ENCODE measurements at places on chromosomes 13 and 19. TPM values are rescaled to one million over a fixed set of nuclear protein-coding genes. Genes with fewer than 3 reads are reported as not detected.

- peaks cover 8% of the 10 kb centered on the region for H3K36me3 ChIP-seq
- DNase-seq: no peak
- H3K27me3 ChIP-seq: no peaks in the 10 kb centered on the region
Measured at GRCh38 chr13:113554333-113554700, 30.2 kb upstream of the TFDP1 start.

GRCh38 chr19:36997152-36997842 lies 80.9 kb upstream of the ZNF420 start:
- H3K27me3 ChIP-seq: no peaks in the 10 kb centered on the region
- H3K4me1 ChIP-seq: no peaks in the 10 kb centered on the region
- H3K27ac ChIP-seq: no peak overlapping the region
- DNase-seq: no peak
- peaks cover 41% of the 10 kb centered on the region for H3K36me3 ChIP-seq

DNA sequence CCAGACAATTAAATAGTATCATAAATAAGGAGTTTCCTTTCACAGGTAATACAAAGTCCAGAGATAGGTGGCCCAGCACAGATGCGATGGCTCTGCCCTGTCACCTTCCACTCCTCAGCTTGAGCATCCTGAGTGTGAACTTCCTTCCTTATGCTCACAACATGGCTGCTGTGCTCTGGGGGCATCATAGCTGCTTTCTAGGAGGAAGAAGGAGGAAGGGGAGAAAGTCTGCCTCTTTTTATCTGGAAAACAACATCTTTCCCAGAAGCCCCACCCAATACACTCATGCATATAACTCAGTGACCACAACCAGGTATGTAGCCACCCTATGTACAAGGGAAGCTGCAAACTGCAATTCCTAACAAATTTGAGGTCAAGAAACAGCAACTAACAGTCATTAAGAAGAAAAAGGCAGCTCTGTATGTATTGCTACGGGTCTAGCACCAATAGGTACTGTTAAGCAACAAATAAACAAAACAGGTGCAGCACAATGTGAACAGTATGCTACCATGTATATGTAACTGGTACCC lies 201.2 kb upstream of the UBL3 start:
- H3K36me3 ChIP-seq: peaks cover 1% of the 10 kb centered on the region
- peaks cover under 1% of the 10 kb centered on the region for H3K4me1 ChIP-seq
- DNase-seq: no peak
- no peak overlapping the region for H3K4me3 ChIP-seq
- H3K27ac ChIP-seq: no peak overlapping the region

GRCh38 chr19:7729211-7729610 lies 2.7 kb downstream of the CLEC4G start:
- H3K27ac ChIP-seq: no peak overlapping the region
- no peaks in the 10 kb centered on the region for H3K36me3 ChIP-seq
- no peak overlapping the region for H3K4me3 ChIP-seq
- peaks cover 48% of the 10 kb centered on the region for H3K27me3 ChIP-seq

DNA sequence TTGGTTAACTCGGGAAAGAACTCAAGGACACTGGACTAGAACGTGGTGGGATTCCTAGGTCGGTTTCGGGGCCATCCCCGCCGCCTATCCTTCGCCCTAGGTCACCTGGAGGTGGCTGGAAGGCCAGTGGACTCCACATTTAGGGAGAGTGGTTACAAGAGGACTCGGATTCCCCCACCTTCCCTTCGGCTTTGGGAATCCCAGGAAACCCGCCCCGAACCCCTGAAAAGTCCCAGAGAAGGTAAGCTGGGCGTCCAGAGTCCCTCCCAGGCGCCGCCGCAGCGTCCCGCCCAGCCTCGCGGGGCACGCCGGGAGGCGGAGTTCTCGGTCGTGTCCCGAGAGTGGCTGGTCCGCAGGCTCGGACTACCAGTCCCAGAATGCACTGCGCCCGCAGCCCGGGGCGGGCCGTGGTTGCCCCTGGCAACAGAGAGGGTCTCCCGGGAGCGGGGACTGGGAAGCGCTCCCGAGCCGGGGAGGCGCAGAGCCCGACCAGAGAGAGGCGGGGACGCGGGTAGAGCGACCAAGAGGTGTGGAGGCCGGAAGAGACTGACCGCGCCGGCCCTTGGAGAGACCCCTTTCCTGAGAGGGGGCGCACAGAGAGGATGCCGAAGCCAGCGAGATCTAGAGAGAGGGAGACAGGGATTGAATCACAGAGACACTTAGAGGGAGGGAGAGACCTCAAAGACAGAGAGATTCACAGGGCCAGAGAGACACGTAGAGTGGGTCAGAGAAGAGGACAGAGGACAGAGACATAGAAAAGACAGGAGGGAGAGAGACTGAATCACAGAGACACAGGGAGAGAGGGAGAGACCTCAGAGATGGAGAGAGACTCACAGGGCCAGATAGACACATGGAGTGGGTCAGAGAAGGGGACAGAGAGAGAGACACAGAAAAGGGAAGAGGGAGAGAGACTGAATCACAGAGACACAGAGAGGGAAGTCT lies 2.6 kb upstream of the PRKCG start:
- H3K27me3 ChIP-seq: peaks cover 16% of the 10 kb centered on the region
- peak; percentile 98 for DNase-seq
- H3K27ac ChIP-seq: peak overlapping the region; percentile 33
- no peak overlapping the region for H3K4me3 ChIP-seq
- H3K4me1 ChIP-seq: peaks cover 25% of the 10 kb centered on the region

- no peaks in the 10 kb centered on the region for H3K4me1 ChIP-seq
- H3K4me3 ChIP-seq: no peak overlapping the region
- no peak for DNase-seq
- no peaks in the 10 kb centered on the region for H3K27me3 ChIP-seq
Measured at GRCh38 chr13:23060959-23061358, 119.8 kb upstream of the SGCG start.

- no peaks in the 10 kb centered on the region for H3K27me3 ChIP-seq
- no peak overlapping the region for H3K27ac ChIP-seq
- no peak for DNase-seq
- peaks cover 4% of the 10 kb centered on the region for H3K4me1 ChIP-seq
Measured at GRCh38 chr19:8245869-8246835, 37.0 kb downstream of the CERS4 start.

- DNase-seq: no peak
- peaks cover 10% of the 10 kb centered on the region for H3K4me1 ChIP-seq
- H3K36me3 ChIP-seq: no peaks in the 10 kb centered on the region
- no peak overlapping the region for H3K4me3 ChIP-seq
- H3K27me3 ChIP-seq: no peaks in the 10 kb centered on the region
Measured at GRCh38 chr19:40270362-40271089, 14.6 kb downstream of the AKT2 start.

DNA sequence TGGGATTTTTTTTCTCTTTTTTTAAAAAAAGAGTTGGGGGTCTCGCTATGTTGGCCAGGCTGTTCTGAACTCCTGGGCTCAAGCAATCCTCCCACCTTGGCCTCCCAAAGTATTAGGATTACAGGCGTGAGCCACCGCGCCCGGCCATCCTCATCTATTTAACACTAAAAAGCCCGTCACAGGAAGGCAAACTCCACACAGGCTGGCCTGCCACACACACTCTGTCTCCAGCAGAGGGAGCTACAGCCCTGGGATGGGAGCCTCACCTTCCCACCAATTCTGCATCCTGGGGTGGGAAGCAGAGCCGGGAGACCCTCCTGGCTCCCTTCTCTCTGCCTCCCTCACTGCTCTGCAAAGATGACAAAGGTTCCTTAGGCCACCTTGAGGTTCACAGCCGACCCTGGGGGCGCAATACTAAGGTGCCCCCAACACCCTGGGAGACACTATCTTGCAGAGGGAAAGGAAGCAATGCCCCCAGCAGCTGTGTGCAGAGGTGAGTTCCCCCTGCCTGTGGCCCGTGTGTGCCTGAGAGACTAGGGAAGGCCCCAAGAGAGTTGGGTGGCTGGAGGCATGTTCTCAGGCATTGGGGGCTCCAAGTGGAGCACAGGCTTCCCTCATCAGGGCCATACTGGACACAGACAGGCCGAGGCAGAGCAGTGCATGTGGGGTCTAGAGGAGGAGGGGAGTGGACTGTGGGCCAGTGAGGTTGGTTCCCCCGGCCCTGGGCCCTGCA lies 27.4 kb upstream of the TIMM44 start:
- H3K27me3 ChIP-seq: no peaks in the 10 kb centered on the region
- peak; percentile 60 for DNase-seq
- no peaks in the 10 kb centered on the region for H3K4me1 ChIP-seq
- peaks cover 16% of the 10 kb centered on the region for H3K36me3 ChIP-seq
- H3K4me3 ChIP-seq: no peak overlapping the region
- H3K27ac ChIP-seq: no peak overlapping the region

DNA sequence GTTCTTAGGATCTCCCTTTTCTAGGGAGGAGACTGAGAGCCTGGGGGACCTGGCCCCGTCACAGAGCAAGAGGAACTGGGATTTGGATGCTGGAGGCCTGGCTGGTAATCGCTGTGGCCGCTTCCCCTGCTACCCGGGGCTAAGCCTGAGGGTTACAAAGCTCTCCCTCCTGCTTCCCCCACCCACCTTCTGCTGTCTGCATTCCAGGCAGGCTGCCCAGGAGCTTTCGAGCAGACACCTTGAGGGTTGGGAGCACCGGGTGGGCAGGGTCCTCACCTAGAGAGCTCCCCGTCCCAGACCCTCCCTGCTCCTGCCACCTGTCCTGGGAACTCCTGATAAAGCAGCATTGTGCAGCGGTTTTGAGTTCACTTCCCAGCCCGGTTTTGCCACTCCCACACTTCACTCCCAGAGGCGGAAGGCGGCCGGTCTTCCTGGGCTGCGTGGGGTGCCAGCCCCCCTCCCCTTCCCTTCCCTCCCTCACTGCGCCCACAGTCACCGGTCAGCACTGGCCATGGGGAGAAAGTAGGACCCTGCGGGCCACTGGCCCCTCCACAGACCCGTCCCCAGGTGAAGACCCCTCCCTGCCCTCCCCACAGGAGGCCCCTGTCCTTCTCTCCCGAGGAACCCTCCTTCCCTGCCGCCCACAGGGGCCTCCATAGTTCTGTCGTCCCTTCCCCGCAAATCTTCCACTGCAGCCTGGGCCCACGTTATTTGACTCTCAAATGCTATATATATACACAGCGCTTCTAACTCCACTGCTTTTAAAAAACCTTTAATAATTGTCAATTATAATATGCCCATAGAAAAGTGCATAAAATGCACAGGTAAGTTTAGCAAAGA lies 8.1 kb downstream of the PAK4 start:
- H3K27me3 ChIP-seq: no peaks in the 10 kb centered on the region
- H3K4me3 ChIP-seq: no peak overlapping the region
- no peaks in the 10 kb centered on the region for H3K36me3 ChIP-seq
- H3K27ac ChIP-seq: no peak overlapping the region
- peaks cover 31% of the 10 kb centered on the region for H3K4me1 ChIP-seq

GRCh38 chr19:4068047-4068966 lies 1.6 kb upstream of the ZBTB7A start:
- no peaks in the 10 kb centered on the region for H3K27me3 ChIP-seq
- peak overlapping the region; percentile 60 for H3K4me3 ChIP-seq
- no peaks in the 10 kb centered on the region for H3K36me3 ChIP-seq
- H3K27ac ChIP-seq: peak overlapping the region; percentile 74
- peaks cover 12% of the 10 kb centered on the region for H3K4me1 ChIP-seq

DNA sequence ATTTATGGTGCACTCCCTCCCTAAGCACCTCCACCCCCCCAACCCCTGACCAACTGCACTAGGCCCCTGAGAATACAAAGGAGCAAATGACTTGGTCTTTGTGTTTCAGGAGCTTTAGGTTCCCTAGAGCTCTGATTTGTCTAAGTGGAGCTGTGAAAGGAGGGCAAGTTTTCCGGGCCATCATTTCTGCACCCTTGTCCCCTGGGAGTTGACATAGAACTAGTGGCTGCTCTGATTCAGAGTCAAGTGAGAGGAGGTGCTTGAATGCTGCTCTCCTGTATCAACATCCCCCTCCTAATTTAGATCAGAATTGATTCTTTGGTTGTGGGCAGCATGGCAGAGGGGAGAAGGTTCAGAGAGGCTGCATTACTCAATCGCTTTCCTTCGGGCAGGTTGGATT lies 391.6 kb downstream of the KCNRG start:
- H3K4me3 ChIP-seq: no peak overlapping the region
- H3K4me1 ChIP-seq: peaks cover 14% of the 10 kb centered on the region
- H3K36me3 ChIP-seq: no peaks in the 10 kb centered on the region
- DNase-seq: no peak
- H3K27me3 ChIP-seq: no peaks in the 10 kb centered on the region
- H3K27ac ChIP-seq: no peak overlapping the region

GRCh38 chr13:47019977-47020376 lies 123.1 kb upstream of the HTR2A start:
- H3K4me3 ChIP-seq: no peak overlapping the region
- H3K4me1 ChIP-seq: no peaks in the 10 kb centered on the region
- no peak overlapping the region for H3K27ac ChIP-seq
- H3K27me3 ChIP-seq: no peaks in the 10 kb centered on the region
- no peak for DNase-seq

DNA sequence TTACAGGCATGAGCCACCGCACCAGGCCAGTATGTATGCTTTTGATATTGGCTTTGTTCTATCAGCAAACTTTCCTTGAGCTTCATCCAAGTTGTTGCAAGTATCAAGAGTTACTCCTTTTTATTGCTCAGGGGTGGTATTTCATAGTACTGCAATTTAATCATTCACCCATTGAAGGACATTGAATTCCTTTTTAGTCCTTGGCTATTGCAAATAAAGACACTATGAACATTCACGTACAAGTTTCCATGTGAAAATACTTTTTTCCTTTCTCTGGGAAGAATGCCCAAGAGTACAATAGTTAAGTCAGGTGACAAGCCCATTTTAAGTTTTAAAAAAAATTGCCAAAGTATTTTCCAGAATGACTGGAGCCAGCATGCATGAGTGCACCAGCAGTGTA lies 20.4 kb downstream of the CEACAM3 start:
- no peak overlapping the region for H3K27ac ChIP-seq
- no peaks in the 10 kb centered on the region for H3K36me3 ChIP-seq
- H3K4me1 ChIP-seq: no peaks in the 10 kb centered on the region

- H3K4me3 ChIP-seq: no peak overlapping the region
Measured at GRCh38 chr13:72221276-72221962, 354.4 kb upstream of the DACH1 start.

Gene TMEM59L
- total RNA-seq: 4.4 TPM

Gene HTR2A
- total RNA-seq: 0.37 TPM

Gene CPB2
- not detected for total RNA-seq

Gene LIM2
- total RNA-seq: not detected

Gene DCLK1
- total RNA-seq: 25.8 TPM

Gene FCAR
- not detected for total RNA-seq

Gene SIAH3
- total RNA-seq: 0.02 TPM

Gene DAND5
- 0.57 TPM for total RNA-seq

Gene ZNF723
- total RNA-seq: not detected

Gene CNFN
- 0.89 TPM for total RNA-seq

Gene GRK1
- not detected for total RNA-seq

Gene SYCN
- total RNA-seq: not detected

Gene FUT3
- not detected for total RNA-seq
